GM23248 (cell line): ENCODE measurements at places on chromosomes 2 and 18.

- DNase-seq, result peak; percentile 71
Measured at GRCh38 chr18:21599585-21600525, 649 bp downstream of the ESCO1 start.

DNA sequence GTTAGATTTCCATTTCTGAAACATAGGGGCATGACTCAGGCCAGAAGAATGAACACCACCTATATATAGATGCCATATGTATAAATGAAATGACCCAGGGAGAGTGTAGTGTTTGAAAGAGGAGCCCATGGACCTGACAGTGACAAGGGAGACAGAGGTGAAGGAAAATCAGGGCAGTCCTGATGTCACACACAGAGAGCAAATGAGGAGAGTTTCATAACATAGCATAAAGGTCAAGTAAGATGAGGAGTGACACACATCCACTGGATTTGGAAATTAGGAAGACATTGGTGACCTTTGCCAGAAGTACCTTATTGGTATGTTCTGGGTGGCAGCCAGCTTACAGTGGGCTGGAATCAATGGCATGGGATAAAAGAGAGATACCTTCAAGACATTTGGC lies 276.7 kb downstream of the ZNF385B start:
- DNase-seq, result no peak

- DNase-seq, result no peak
Measured at GRCh38 chr2:190184460-190184859, 121.9 kb upstream of the MSTN start.

GRCh38 chr2:151959238-151959637 lies 131.0 kb upstream of the ARL5A start:
- DNase-seq, result no peak

- DNase-seq, result peak; percentile 65
Measured at GRCh38 chr2:19187323-19188020, 171.0 kb downstream of the OSR1 start.

GRCh38 chr2:9738535-9739496 lies 104.5 kb upstream of the TAF1B start:
- DNase-seq, result peak; percentile 71

GRCh38 chr2:6196449-6196848 lies 504.3 kb downstream of the SOX11 start:
- no peak for DNase-seq

- no peak for DNase-seq
Measured at GRCh38 chr2:206457188-206457634, 13.9 kb downstream of the ADAM23 start.

GRCh38 chr18:22191923-22192322 lies 22.5 kb downstream of the GATA6 start:
- no peak for DNase-seq

DNA sequence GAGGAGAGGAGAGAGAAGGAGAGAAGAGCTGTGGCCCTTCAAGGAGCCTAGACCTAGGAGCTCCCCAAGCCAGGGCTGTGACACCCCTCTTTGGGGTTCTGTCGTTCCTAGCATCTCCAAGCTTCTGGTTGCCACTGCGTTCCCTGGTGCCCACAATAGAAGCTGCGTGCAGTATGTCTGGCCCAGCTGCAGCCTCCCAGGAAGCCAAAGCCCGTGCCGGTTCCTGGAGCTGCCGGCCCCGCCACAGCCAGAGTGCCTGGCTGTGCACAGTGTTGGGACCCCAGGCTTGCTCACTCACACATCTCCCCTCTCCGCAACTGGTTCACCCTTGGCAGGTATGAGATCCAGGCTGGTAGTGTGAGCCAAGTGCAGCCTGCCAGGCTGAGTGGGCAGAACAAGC lies 367.7 kb upstream of the MC4R start:
- DNase-seq, result no peak

DNA sequence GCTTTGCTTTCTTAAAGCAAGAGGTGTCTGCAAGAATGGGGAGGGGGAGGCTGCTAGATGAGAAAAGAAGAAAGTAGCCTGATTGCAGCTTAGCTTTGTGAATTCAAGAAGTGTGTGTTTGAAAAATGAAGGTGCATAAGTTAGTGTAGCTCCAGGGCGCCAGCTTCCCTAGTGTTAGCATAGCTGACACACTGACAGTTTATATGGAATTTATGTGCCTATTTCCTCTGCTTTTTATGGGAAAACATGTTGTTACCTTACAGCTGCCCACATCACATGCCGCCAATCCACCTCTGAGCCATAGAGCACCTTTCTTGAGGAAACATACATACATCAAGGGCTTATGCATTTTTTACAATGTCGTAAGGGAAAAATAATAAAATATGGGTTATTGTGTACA lies 536.4 kb upstream of the PIK3C3 start:
- no peak for DNase-seq

GRCh38 chr2:191247381-191248057 lies 2.3 kb downstream of the MYO1B start:
- peak; percentile 95 for DNase-seq

- peak; percentile 67 for DNase-seq
Measured at GRCh38 chr18:41875094-41875780, 79.8 kb upstream of the PIK3C3 start.

DNA sequence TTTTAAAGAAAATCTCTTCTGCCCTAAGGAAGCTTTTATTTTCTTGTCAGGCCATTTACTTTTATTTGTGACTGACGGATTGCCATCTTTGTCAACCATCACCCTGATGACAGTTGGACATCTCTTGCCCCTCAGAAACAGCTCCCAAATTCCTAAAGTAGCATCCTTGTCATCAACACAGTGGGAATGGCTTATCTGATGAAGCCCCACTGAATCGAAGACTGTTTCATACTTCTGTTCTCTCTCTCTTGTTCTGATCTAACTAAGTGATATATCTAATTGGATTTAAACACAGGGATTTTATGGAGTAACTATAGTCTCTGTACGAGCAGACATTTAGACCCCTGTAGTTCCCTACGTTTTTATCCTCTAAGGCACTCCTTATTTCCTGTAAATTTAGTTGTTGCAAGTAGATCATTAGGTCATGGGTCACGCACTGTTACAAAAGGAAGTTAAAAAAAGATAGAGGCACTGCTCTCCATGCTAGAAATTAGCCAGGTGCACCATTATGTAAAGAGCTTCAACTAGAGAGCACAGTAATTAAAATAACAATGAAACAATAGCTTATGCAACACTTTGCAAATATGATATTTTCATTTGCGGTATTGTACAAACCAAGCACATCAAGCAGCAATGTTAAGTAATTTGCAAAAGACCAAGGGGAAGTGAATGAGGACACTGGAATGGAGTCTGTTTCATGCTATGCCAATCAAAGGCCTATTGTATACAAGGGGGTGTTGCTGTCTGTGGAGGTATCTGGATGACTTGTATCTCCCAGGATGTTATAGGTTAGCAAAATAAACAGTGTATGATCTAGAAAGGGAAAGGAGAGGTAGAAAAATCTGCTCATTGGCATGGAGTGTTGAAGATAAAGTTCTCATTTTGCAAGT lies 284.7 kb downstream of the LRRTM1 start:
- no peak for DNase-seq

GRCh38 chr2:237673130-237674001 lies 46.0 kb downstream of the LRRFIP1 start:
- DNase-seq, result peak; percentile 91

DNA sequence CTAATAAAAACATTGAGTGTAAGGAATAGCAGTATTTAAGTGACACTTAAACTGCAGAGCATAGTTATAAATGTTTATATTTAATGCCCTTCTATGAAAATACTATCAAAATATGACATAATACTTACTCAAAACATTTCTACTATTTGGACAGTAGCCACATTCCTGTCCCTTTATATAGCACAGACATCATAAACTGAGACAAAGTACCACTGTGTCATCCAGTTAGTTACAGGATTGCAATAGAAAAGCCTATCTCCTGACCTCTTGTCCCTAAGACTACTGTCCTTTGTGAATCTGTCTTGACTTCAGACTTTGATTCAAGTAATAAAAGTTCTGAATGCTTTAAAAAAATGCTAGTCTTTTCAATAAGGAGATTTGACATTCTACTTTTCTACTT lies 1528.5 kb upstream of the NXPH2 start:
- no peak for DNase-seq

DNA sequence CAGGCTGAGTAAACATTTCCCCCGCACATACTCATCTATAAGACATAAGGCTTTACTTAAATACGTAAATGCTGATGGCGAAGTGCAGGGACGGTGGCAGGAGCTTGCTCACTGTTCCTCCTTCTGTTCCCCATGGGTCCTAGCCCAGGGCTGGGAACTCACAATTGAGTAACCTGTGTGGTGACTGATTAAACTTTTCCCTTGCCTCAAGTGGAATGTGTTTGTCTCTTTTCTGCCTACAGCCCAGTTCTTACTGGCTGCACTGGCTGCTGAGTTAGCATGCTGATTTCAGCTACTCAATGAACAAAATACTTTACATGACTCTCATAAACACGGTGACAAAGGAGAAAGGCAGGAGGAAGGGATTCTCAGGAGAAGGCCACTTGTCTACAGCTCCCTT lies 87.3 kb downstream of the MARCO start:
- DNase-seq, result peak; percentile 40

GRCh38 chr2:149686136-149687051 lies 98.8 kb upstream of the MMADHC start:
- DNase-seq, result no peak

DNA sequence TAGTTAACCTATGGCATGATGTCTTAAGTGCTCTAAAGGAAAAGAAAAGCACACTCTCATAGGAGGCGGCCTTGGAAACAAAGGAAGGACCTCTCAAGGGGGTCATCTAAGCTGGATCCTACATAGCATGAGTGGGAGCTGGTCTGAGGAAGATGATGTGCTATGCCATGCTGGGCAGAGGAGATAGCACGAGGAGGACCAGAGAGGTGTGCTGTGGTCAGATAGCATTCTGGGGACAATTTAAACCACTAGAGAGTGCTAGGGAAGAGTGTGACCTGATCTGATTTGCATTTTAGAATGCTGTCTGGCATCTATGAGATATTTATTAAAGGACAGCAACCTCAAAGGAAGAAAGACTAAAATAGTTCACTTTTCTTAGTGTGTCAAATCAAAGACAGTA lies 910.1 kb upstream of the CELF4 start:
- DNase-seq, result no peak

DNA sequence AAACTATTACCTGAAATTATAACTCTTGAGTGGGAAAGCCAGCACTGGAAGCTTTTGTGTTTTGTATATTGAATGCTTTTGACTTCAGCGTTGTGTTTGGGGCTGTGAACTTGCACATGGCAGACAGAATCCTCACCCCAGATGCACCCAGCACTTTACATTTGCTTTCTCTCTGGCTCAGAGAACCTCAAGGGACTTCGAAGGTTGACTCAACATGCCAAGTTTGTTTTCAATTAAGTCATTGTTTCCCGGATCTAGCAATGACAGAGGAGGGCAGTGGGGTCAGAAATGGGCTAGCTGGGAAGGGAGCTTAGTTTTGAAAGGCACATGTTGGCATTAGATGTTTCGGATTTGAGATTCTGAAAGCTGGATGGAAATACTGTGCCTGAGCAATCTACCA lies 22.4 kb downstream of the TET3 start:
- DNase-seq, result peak; percentile 56

- DNase-seq, result no peak
Measured at GRCh38 chr2:44315945-44316344, 40.7 kb downstream of the SLC3A1 start.

DNA sequence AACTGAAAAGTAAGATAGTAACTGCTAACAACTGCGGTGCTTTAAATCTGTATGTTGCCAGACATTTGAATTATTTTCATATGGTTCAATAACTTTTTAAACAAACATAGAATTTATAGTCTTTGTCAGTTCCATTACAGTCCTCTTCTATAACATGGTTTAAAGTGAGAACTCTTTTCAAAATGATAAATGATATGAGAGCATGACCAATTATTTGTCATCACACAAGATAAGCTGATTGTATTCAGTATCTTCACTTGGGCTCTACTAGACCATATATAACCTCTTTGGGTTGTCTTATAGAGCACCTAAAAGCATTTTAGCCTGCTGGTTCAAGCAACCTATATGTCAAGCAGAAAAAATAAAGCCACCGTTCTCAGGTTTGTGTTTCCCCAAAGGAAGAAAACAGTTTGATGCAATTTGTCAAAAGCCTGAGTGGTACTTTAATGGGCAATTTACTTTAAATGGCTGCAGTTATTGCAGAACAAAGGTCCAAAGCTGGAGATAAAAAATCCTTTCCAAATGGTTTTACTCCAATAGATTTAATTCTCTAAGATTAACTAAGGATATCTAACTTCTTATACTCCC lies 298.4 kb downstream of the FSIP2 start:
- DNase-seq, result no peak

DNA sequence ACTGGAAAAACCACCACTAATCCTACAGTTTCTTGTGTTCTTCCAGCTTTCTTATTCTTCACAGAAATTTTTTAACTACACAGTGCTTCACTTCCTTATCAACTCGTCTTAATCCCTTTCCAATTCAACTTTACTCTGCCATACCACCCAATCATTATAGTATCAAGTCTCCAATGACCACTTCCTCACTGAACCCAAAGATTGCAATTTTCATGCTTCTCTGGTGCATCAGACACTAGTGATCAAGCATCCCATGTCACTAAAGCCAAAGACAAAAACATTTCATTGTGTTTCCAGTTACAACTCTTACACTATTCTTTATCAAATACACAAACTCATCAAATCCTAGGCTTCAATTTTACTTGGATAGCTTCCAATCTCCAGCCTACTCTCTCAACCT lies 9.5 kb downstream of the CHAC2 start:
- no peak for DNase-seq

DNA sequence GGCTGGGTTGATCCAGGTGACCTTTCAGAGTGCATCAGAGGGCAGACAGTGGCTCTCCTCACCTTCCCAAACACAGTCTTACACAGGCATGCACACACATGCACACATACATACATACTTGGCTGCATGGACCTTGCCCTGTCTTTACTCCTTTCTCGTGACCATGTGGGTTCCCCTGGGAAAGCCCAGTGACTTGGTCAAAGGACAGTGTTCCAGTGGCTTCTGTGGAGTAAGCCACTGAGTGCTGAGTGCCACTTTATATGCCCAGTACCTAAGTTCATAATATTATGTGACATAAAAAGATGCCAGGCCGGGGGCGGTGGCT lies 249.4 kb downstream of the MYCN start:
- DNase-seq, result no peak

- peak; percentile 13 for DNase-seq
Measured at GRCh38 chr18:49214706-49215105, 245.7 kb downstream of the DYM start.

DNA sequence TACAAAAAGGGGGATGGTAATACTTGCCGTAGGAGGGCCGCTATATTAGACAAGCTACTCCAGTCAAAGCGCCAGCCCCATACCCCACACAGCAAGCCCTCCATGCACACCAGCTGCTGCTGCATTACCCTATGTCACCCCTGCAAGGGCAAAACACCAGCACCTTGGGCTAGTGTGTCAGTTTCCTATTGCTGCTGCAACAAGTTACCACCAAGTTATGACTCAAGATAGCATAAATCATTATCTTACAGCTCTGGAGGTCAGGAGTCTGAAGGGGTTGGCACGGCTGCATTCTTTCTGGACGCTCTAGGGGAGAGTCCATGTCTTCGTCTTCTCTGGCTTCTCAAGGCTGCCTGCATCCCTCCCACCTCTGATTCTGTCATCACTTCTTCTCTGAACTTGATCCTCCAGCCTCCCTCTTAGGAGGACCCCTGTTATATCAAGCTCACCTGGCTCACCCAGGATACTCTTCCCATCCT lies 88.6 kb upstream of the ACAA2 start:
- DNase-seq, result no peak
